ENCODE measurements at places on chromosomes 11 and 22.

GRCh38 chr11:1230121-1230455 is 7.2 kb downstream of the MUC5B start:
- DNase-seq, result no peak

- no peak for DNase-seq
Measured at GRCh38 chr11:122832721-122833470, 5.4 kb upstream of the CRTAM start.

GRCh38 chr11:46017341-46017740 is 94.9 kb downstream of the LARGE2 start:
- DNase-seq, result no peak

DNA sequence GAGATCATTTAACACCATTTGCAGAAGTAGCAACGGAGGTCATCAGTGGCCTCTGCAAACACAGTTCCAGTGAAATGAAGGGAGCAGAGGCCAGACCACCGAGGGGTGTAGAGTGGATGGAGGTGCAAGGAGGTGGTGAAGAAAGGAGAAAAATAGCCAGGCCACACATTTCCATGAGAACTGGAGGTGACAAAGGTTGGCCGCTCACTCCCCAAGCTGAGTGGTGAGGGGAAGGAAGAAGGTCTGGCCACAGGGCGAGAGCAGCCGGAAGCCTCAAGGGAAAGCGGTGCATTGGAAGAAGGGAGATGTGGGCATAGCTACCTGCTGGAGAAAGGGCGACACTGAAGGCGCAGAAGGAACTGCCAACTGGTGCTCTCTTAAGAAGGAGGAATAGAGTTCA is 20.1 kb upstream of the TMPRSS4 start:
- DNase-seq, result no peak
